Occipital lobe (tissue), 3 donors: ENCODE measurements at places on chromosomes 4 and X. TPM values are rescaled to one million over a fixed set of nuclear protein-coding genes. Genes with fewer than 3 reads are reported as not detected.

FAT1 gene
- 28.4 TPM for total RNA-seq

CPLX1 gene
- 1.6 TPM for total RNA-seq

- no peak for DNase-seq
Measured at GRCh38 chrX:97628326-97628725, 744.6 kb downstream of the RPA4 start.

GRCh38 chr4:172725581-172725980, 443.0 kb upstream of the GALNT7 start:
- no peak for DNase-seq
